Stimulated activated CD8-positive, alpha-beta memory T cell treated with anti-CD3 and anti-CD28 coated beads, Interleukin-7, amount 100 ng/mL, for 1 hour (primary cell): ENCODE measurements at places on chromosomes 3 and 15.

GRCh38 chr15:62547584-62547983, 382.5 kb upstream of the C2CD4B start:
- no peak for DNase-seq

DNA sequence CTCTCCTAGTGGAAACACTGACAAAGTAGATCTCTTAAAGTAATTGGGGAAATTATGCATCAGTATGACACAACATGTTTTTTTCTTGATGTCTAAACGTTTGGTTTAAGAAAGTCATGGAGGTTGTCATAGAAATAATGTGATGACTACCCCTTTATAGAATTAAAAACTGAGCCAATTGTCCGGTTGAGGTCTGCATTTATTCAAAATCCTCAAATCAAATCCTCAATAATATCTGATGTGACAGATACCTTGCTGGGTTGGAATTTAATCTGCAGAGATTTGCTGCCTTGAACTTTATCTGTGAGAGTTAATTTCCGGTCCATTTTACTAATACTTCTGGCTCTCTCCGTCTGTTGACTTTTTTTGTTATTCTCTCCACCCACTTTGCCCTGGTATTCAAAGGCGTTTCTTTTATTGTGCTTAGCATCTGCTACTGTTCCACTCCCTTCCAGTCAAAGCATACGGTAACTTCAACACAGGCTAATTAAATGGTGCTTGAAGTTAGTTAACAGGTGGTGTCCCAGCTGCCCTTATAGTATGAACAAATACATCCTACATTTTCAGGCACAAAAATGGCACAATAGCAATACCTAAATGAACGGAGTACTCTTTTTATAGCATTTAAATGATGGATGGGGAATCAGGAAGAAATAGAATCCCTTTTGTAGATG, 628.3 kb downstream of the ROBO1 start:
- DNase-seq = no peak

DNA sequence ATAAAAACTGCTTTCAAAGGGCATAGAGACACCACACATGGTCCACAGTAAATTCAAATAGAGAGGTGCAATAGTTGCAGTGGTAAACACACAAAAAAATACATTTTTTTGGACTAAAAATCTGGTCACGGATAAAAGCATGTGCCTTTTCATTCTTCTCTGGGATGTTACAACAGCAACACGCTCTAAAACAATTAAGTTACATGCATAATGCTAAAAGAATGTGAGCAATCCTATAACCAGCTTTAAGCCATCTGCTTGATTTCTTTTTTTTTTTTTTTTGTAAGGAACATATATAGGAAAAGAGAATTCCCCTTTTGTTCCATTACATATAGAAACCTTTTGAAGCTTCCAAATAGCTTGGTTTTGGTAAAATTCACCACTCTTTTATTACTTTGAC, 20.0 kb downstream of the WNT5A start:
- DNase-seq = no peak

DNA sequence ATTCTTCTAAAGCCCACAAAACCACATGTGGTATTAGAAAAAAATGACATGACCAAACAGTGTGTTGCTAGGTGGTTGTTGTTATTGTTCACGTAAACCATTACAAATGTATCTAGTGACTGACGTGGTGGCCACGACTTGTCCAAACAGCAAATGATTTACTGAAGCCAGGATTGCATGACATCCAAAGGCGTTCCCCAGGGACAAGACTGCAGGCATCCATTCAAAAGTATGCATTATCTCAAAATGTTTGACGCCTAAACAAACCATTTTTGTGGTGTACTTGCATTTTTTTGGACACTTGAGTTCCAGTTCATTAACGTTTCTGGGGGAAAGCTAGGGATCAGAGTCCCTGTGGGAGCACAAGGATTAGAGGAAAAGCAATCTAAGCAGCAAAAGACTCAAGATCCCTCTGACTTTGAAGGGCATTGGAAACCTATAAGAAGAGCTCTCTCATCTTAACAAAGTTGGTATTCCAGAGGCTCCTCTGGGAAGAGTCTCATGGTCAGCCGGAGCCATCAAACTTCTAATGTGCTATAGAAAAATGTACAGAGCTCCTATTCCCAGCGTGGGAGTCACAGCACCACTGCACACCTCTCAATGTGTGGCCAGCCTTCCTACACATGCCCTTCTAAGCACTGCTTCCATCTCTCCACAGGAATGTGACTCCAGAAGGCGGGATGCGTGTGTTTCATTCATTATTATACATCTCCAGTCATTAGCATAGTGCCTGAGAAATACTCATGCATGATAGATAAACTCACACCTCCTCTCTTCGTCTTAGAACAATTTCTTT, 62.9 kb downstream of the FBN1 start:
- DNase-seq = no peak

DNA sequence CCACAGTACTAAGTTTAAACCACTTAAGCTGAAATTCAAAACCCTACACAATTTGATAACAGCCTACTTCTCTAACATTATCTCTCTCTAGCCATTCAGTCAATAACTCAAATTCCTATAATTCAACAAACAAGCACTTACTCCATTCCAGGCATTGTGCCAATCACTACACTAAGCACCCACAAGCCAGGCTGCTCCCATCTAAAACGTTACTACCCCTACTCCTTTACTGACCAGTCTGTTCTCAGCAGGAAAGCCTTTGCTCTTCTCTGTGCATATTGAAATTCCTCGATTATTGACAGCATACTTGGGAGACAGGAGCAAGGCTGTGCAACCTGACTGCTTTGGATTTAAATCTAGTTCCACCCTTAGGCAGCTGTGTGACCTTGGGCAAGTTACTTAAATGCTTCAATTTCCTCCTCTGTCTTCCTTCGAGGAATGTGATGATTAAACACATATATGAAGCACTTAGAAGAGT, 177.2 kb upstream of the THBS1 start:
- DNase-seq = no peak

GRCh38 chr3:172397716-172398405, 50.4 kb downstream of the GHSR start:
- no peak for DNase-seq

- no peak for DNase-seq
Observed at GRCh38 chr3:42036483-42036823, 54.7 kb upstream of the TRAK1 start.
